ENCODE measurements at places on chromosomes 3 and 15.

GRCh38 chr3:22122567-22122966 is 371.6 kb upstream of the ZNF385D start:
- no peak for DNase-seq

GRCh38 chr15:92869263-92869940 is 30.7 kb upstream of the CHD2 start:
- DNase-seq: no peak

DNA sequence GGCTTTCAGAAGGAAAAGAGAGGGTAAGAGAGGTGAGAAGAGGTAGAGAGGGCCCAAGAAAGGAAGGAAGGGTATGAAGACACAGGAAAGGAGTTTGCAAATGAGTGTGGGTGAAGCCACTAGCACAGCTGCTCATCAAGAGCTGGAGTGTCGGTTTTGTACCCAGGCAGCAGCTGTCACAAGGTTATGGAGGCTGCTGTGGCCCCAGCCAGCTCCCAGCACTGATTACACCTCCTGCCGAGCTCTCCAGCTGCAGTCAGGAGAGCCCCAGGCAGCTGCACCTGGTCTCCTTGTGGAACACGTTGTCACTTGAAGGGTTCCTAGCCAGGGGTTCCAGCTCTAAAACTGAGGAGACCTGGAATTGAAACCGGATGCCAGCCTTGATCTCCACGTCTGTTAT is 60.4 kb upstream of the CHD2 start:
- peak; percentile 36 for DNase-seq

DNA sequence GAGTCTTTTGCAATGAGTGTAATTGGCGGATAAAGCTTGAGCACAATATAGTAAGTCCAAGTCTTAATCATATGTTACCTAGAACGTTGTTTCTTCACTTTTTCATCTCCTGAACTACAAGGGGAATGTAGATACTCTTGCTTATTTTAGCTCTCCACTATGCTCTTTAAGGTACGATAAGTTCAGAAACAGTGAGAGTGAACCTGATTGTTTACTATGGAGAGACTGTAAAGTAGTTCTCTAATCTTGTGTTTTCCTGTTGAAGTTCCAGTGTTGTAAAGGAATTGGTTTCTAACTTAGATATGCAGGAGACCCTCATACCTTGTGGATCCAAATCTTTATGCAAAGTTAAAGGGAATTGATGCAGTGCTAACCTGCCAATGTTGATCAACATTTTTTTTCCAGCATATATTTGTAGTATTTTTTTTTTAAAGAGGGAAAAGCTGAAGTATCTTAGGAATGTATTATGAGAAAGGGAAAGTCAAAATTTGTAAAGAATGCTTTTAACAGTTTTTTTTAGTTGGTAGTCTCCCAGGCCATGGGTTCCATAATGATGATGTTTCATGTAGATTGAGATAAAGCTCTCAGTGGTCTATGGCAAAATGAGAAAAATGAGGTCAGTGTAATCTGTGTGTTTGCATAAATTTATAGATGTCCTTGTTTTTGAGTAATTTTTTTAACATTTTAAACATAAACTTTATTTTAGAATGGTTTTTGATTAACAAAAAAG is 14.9 kb downstream of the ATP11B start:
- no peak for DNase-seq

DNA sequence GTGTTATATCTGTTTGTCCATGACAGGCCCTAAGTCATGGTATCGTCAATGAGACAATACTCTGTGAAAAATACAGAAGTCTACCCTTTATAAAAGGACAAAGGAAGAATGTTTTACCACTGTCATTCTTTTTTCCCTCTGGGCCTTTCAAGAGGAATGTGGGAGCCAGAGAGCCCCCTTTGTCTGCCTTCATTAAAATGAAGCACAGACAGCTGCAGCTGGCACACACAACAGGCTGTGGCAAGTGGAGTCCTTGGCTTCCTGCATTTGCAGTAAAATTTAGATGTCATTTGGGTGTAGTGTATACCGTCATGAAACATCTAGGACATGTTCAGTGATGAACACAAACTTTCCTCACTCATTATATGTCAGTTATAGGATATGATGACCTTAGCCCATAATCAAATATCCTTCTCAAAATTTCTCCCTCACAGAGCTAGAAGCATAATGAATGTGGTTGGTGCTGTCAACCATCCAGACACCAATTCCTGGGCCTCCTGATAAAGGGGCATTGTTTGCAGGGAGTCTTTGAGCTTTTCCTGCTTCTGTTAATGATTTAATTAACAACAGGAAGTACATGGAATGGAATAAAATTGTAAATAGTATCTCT is 76.4 kb downstream of the DHX36 start:
- no peak for DNase-seq

DNA sequence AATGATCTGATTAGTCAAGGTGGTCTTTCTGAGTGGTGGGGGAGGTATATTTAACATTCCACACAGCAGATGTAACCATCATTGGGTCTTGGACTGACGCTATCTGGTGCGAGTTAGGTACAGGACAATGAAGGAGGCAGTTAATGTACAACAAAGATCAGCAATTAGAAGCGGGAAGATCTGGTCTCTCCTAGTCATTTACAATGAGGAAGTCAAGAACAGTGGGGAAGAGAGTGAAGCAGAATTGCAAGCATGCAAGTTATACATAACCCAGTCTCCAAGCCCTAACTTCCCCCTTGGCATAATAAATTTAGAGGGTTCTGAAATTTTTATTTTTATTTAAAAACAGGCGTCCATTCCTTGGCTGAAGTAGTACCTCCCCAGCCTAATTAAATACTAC is 14.1 kb downstream of the GPD1L start:
- DNase-seq: no peak

- DNase-seq: no peak
Observed at GRCh38 chr15:96160269-96160668, 170.2 kb upstream of the NR2F2 start.

DNA sequence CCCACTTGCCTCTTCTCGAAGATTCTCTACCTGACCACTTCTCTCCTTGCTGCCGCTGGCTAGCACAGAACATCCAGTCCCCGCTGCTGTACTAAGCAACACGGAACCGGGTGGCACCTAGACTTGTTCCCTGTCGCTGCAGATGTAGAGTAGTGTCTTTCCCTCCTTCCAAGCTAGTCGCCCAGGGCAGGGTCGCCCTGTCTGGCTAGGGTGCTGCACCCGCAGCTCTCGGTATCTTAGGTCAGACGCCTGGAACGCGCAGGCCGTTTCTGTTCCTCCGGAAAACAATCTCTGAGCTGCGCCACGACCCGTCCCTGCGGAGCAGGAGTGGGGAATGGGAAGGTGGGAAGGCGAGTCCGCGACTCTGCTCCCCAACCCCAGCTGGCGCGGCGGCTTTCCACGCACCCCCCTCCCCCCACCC is 758 bp upstream of the SNX33 start:
- DNase-seq: no peak

DNA sequence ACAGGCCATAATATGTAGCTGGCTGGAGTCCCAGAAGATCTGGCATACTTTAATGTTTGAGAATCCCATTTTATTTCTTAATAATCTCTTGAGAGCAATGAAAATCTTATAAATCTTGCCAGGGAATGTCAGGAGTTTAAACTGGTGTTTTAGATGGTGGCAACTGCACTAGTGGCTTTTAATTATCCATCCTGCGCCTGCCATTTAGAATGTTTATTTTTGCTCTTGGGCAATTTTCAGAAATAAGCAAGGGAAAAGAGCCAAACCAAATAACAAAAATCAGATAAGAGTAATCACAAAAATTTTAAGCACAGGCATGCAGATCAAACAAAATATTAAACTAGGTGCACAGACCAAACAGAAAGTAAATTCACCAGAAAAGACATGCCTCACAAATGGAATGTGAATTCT is 41.9 kb upstream of the UBP1 start:
- no peak for DNase-seq

Measured in NCI-H1105 (cell line).